ENCODE measurements at places on chromosomes 5 and 9.

GRCh38 chr9:9920425-9921060 lies 692.3 kb downstream of the PTPRD start:
- DNase-seq: no peak

- no peak for DNase-seq
These were observed 64.4 kb downstream of the PIK3R1 start for GRCh38 chr5:68279984-68280383.

GRCh38 chr5:126855266-126855665 lies 78.3 kb downstream of the LMNB1 start:
- DNase-seq: no peak

- DNase-seq: no peak
These were observed 306.9 kb upstream of the C9orf72 start for GRCh38 chr9:27880156-27880555.

- DNase-seq: peak; percentile 50
These were observed 521 bp upstream of the PTGS1 start for GRCh38 chr9:122370303-122370702.

DNA sequence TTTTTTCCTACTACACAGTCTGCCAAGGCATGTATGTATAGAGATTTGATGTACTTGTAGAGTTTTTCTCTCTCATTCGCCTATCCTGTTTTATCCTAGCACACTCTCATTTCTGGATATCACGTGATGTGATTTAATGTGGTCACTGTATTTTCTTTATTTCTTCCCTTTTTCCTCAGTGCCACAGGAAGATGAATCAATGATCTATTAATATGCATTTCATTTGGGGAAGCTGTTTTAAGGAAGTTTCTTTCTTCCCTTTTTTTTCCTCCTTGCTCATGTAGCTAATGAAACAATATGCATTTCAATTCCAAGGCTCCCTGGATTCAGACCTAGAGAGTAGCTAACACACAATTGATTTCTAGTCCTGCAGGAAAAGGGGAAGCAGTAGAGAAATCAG lies 506.3 kb upstream of the WWC1 start:
- DNase-seq: no peak

GRCh38 chr5:39256477-39257235 lies 37.3 kb upstream of the FYB1 start:
- DNase-seq: no peak

DNA sequence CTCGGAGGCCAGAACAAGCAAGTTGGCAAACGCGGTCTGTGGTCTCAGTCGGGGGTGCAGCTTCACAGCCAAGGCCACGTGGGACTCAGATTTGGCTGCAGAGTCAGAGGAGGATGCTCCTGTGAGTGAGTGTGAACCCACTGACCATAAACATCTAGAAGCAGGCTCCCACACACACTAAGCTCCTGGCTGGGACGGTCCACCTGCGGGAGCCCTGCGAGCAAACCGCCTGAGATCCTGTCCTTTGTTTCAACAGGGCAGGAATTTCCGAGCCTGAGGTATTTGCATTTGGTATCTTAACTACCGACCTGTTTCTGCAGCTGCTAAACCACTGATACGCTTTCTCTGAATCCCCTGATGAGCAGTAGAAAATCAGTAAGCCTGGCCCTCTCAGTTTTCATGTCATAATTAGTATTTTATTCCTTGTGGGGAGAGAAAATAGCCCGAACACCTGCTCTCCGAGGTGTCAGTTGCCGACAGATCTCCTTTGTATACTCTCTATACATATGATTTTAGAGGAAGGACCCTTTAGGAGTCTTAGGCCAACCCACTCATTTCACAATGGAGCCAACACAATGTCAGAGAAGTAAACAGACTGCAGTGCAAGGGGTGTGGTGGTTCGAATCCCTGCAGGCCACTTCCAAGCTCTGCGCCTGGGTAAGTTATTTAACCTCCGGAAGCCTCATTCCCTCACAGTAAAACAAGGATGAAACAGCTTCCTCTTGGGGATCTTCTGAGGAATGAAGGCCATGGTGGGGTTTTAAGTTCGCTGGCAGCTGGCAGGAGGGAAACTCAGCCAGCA lies 40.9 kb upstream of the PWWP2A start:
- DNase-seq: no peak

- no peak for DNase-seq
These were observed 137.1 kb upstream of the FSTL4 start for GRCh38 chr5:133749331-133749985.

DNA sequence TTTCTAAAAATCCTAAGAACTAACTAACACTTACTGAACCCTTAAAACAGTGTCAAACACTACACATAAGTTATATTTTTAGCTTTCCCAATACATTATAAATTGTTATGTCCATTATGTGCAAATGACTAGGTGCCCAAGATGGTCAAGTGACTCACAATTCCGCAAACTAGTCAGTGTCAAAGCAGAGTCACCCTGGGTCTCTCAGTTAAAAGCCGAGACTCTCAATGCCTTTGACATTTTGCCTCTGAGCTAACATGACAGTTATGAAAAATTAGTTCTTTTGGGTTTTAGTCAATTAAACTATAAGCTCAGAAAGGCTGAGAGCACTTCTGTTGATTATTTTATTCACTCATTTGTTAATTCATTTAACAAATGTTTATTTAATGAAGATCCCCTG lies 42.3 kb upstream of the GABRG2 start:
- no peak for DNase-seq

DNA sequence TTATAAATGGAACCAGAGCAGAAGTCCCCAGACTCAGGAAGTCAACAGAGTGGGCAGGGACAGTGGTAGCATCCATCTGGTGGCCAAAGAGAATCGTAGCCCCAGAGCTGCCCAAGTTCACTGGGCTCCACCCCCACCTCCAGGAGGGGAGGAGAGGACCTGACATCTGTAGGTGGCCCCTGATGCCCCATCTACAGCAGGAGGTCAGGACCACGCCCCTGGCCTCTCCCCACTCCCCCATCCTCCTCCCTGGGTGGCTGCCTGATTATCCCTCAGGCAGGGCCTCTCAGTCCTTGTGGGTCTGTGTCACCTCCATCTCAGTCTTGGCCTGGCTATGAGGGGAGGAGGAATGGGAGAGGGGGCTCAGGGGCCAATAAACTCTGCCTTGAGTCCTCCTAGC lies 10.3 kb upstream of the URM1 start:
- DNase-seq: no peak

DNA sequence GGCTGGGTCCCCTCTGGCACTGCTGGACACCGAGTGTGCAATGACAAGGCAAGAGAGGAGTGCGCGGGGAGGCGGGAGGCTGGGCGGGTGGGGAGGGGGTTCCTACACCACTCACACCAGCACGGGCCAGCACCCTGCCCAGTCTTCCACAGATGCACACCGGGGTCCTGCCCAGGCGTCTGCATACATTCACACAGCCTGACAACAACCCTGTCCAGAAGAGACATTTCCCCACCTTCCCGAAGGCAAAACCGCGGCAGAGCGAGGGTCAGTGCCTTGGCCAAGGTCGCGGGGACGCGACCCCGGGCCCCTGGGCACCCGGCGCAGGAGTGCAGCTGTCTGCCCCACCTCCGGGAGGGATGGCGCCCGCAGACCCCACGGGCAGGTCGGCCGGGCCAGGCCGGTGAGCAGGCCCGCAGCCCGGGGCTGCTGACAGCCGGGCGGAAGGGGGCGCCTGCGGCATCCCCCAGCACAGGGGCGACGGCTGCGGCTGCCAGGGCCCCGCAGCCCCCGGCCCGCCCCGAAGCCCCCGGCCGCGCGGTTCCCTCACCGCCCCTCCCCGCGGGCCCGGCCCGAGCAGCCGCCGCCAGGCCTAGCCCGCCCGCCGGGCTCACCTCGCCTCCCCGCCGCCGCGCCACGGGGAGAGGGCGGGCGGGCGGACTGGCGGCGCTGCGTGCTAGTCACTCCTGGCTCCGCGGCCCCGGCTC lies 496 bp downstream of the MAPK9 start:
- DNase-seq: peak; percentile 60

DNA sequence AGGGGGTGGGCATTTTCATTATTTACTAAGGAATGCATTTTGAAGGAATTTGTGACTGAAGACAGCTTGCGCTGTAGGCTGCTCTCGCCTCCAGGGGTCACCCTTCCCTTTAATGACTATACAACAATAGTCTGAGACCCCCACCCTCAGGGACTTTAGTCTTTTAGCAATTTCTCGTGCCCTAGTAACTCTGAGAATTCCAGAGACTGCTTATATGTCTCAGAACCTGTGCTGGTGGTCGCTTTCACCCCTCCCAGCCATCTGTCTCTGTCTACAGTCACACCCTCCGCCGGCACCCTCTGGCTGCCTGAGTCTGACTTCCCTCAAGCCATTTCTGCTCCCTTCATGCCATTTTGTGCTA lies 671.4 kb downstream of the NR2F1-AS1 start:
- DNase-seq: no peak

GRCh38 chr5:5271786-5272321 lies 131.7 kb downstream of the ADAMTS16 start:
- no peak for DNase-seq

DNA sequence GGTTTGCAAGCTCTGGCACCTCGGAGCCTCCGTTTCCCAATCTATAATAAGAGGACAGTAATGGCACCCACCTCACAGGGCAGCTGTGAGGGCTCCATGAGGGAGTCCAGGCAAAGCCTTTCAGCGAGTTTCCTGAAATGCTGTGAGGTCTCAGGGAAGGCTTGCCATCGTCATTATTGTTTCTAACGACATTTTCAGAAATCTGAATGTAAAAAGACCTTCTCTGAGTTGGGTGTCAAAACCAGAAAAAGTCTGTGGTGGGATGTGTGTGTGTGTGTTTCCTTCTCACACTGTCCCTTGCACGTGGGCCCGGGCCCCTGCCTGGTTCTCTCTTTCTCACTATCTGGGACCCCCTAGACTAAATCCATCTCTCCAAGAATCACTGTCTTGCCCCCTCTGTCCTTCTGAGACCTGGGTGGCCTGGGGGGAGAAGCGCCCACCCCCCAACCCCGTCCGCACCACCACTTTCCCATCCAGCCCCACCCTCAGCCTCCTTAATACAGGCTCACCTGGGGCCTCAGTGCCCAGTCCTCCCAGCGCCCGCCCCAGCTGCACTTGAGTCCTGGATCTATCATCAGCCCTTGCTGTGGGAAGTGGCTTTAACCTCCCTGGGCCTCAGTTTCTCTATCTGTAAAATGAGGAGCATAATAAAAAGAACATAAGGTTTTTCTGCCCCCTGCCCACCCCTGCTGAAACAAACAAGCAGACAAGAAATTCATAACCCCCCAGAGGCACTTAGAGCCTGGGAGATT lies 180.3 kb downstream of the C9orf50 start:
- DNase-seq: no peak

- no peak for DNase-seq
These were observed 121.0 kb upstream of the NR3C1 start for GRCh38 chr5:143524338-143524945.

DNA sequence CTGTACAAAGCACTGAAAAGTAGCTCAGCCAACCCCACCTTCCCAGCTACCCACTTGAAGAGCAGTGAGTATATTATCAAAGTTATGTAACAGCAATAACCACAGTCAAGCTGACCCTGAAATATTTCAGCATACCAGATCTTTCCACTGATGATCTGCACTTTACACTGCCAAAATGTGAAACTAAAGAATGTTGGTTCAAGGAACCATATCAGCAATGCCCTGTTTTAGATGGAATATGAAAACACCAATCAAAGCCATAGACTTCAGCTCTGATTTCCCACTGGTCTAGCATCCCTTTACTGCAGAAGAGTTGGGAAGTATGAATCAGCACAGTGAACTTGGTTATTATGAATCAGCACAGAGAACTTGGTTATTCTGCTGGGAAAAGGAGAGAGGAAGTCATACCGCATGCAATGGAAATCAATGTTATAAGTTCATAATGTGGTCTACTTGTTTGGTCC lies 20.0 kb downstream of the CEMIP2 start:
- no peak for DNase-seq

- no peak for DNase-seq
These were observed 372.9 kb upstream of the IRX2 start for GRCh38 chr5:3124410-3124809.

DNA sequence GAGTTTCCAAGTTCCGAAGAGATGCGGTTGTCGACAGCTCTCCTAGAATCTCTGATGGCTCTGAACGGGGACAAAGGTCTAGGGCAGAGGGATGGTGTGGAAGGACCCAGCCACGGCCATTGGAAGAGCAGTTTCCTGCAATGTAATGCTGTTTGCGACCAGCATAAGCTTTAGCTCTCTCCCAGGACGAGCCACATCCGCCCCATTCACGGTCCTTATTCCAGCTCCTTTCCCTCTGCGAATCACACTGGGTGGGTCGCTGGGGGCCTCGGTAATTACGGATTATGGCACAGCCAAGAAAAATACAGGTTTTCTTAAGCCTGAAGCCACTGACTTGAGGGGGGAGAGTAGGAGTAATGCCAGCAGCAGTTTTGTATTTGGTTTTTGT lies 22.7 kb downstream of the ANXA2R start:
- peak; percentile 32 for DNase-seq

GRCh38 chr9:134872482-134873231 lies 8.0 kb upstream of the FCN2 start:
- DNase-seq: no peak

GRCh38 chr9:93820667-93821306 lies 134.4 kb downstream of the BARX1 start:
- DNase-seq: peak; percentile 1

GRCh38 chr5:130141659-130142320 lies 237.5 kb downstream of the CHSY3 start:
- peak; percentile 3 for DNase-seq
